Fibroblast of villous mesenchyme (primary cell): ENCODE measurements at places on chromosomes 7 and 10.

DNA sequence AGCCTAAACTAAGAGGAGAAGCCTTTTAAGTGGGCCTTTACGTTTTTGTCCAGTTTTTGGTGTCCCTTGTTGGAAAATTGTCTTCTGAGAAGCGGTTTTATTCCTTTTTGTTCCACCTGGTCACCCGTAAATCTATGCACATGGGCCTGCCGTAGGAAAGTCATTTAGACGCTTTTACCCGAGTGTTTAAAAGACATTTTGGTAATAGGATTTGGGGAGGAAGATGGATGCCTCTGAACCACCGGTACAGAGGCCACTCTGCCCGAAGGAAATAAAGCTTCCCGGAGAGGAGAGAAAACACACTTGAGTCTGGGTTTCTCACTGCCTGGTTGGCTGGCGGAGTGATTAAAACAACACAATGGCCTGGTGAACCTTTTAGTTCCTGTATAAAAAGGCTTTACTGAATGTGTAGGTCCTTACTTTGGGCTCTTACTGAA, 760 bp downstream of the THNSL1 start:
- DNase-seq = no peak

GRCh38 chr7:149627911-149628310, 130.3 kb upstream of the ZNF746 start:
- DNase-seq = no peak

DNA sequence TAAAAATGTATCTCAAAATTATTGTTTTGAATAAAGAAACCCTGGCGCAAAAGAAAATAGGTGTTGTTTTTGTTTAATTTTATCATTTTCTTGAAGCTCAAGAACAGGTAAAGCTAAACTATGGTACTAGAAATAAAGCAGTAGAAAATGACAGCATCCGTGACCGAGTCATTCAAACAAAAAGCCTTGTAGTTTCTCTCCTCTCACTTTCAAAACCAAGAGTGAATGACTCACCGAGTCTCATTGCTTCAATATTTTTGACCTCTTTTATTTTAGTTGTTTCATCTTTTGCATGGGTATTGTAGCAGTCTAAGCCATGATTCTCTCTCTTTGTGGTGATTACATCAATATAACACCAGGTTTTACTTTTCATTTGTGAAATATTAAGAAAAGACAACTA, 396.5 kb downstream of the POM121L12 start:
- DNase-seq = no peak

GRCh38 chr10:101103430-101103829, 27.7 kb upstream of the TLX1 start:
- DNase-seq = no peak

- peak; percentile 29 for DNase-seq
Measured at GRCh38 chr10:58932126-58932525, 244.3 kb upstream of the PHYHIPL start.

DNA sequence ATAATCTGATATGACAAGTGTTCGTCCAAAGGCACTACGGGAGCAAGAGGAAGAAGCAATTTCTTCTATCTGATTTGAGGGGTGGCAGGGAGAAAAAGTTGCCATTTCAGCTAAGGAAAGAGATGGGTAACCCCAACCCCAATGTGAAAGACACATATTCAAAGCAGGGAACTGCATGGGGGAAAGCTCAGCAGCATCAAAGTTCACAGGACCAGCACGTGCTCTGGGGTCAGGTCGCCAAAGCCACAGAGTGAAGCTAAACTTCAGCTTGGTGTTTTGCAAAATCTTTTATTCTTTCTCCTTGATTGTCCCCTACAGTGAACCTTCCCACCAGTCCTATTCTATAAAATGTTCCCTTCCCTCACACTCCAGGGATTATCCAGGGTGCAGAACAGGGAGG, 112.8 kb upstream of the PPP2R2D start:
- DNase-seq = no peak

DNA sequence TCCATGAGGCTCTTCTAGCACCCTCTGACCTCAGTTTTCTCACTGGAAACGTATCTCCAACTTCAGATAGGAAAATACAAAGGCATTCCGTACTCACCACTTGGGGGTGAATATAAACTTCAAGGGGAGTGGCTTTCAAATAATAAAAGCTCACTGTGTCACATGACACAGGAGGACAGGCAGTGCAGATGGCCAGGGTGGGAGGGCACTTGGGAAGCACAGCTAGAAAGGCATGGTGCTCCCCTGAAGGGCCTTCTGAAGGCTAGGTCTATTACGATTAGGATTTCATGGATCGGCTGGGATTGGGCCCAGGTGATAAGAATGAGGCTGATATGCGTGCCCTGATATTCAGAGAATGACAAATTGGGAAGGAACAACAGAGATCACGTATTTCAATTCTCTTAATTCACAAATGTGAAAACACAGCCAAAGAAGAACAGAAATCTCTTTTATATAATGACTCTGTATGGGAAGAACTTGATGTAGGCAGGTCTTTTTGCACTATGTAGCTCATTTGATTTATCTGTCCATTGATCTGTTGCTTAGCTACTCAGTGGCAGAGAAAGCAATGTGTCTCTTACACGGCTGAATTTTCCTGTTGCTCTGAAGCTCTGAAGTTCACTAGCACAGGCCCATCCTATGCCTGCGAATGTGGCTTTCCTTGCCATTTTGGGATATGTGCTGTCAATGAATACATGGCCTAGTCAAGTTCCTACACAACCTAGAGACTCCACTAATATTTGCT, 83.0 kb downstream of the BEND7 start:
- no peak for DNase-seq

DNA sequence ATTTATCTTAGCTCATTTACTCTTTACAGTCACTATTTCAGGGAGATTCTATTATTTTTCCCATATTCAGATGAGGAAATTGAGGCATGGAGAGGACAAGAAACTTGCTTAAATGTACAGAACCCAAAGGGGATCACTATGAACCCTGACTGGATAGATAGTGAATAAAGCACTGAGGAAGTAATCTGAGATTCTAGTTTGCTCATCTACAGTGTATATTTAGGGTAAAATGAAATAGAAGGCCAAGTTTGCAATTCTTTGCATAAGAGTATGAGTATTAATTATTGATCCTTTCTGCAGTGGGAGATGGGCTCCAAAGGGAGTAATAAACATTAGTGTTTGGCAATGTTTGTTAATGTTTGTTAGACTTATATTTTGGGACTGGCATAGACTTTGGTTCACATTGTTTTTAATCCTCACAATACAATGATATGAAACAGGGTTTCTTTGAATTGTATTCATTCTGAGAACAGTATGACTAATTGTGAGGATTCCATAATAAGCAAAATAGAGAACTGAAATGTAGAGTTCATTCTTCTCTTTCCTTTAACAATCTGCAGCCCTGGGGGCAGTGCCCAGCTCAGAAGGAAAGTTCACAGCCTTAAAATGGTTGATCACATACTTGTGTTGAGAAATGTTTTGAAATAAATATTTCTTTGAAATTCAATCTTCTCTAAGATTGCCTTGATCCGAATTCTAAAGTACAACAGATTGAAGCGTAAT, 131.0 kb upstream of the ZNF804B start:
- no peak for DNase-seq

- DNase-seq = no peak
Measured at GRCh38 chr10:78357141-78358063, 323.7 kb downstream of the RPS24 start.

DNA sequence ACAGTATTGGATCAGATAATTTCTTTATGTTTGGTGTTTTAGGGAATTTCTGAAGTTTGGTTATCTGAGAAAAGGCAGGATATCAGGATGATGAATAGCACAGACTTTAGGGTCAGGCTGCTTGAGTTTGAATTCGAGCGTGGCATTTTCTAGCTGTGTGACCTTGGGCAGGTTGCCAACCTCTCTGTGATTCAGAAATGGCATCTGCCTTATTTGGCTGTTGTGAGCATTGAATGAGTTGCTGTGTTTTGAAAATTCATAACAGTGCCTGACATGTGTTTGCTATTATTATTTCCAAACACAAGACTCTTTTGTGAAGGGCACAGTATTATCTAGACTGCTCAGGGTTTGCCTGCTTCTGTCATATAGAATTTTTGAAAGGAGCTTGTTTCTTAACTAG, 66.9 kb downstream of the NXPH1 start:
- DNase-seq = no peak

GRCh38 chr10:73597346-73597745, 6.2 kb upstream of the USP54 start:
- no peak for DNase-seq

DNA sequence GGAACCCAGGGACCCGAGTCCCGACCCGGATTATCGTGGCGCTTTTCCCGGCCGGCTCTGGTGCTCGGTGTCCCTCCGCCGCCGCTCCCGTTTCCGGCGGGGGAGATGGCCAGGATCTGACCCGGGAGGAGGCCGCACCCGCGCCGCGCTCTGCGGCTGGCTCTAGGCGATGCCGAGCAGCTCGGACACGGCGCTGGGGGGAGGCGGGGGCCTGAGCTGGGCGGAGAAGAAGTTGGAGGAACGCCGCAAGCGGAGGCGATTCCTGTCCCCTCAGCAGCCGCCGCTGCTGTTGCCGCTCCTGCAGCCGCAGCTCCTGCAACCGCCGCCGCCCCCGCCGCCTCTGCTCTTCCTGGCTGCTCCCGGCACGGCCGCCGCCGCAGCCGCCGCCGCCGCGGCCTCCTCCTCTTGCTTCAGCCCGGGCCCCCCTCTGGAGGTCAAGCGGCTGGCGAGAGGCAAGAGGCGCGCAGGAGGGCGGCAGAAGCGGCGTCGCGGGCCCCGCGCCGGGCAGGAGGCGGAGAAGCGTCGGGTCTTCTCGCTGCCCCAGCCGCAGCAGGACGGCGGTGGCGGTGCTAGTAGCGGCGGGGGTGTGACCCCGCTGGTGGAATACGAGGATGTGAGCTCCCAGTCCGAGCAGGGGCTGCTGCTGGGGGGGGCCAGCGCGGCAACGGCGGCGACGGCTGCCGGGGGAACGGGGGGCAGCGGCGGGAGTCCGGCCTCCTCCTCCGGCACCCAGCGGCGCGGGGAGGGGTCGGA, 593 bp downstream of the CDK13 start:
- peak; percentile 53 for DNase-seq

GRCh38 chr10:78609976-78610375, 458.8 kb upstream of the ZMIZ1 start:
- DNase-seq = no peak

GRCh38 chr7:98628418-98628817, 11.3 kb downstream of the NPTX2 start:
- DNase-seq = no peak
